ENCODE measurements at places on chromosomes 4 and X.

- DNase-seq, result no peak
These were observed 304.1 kb upstream of the TECRL start for GRCh38 chr4:64713256-64713840.

GRCh38 chr4:37895271-37895670 is 4.4 kb downstream of the TBC1D1 start:
- no peak for DNase-seq

GRCh38 chrX:130299279-130300009 is 30.7 kb upstream of the ZNF280C start:
- DNase-seq, result no peak

- no peak for DNase-seq
These were observed 60.2 kb upstream of the VCX3B start for GRCh38 chrX:8404471-8404870.

- DNase-seq, result no peak
These were observed 207.5 kb downstream of the NSUN7 start for GRCh38 chr4:40957281-40957680.

Measured in spleen (tissue), 13 donors.